CD4-positive, alpha-beta T cell (primary cell): ENCODE measurements at places on chromosomes 2 and 18.

DNA sequence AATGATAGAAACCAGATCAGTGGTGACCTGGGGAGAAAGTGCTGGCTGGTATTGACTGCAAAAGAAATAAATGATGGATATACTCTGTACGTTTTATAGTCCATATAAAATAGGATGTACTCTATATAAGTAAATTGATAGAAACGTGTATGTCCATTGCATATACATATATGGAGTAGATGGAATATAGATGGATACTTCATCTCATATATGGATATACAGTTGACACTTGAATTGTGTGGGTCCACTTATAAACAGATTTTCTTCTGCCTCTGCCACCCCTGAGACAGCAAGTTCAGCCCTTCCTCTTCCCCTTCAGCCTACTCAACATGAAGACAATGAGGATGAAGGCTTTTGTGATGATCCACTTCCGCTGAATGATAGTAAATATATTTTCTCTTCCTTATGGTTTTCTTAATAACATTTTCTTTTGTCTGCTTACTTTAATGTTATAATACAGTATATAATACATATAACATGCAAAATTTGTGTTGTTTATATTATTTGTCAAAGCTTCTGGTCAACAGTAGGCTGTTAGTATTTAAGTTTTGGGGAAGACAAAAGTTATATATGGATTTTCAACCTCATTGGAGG lies 76.1 kb upstream of the MYCN start:
- DNase-seq, result no peak

DNA sequence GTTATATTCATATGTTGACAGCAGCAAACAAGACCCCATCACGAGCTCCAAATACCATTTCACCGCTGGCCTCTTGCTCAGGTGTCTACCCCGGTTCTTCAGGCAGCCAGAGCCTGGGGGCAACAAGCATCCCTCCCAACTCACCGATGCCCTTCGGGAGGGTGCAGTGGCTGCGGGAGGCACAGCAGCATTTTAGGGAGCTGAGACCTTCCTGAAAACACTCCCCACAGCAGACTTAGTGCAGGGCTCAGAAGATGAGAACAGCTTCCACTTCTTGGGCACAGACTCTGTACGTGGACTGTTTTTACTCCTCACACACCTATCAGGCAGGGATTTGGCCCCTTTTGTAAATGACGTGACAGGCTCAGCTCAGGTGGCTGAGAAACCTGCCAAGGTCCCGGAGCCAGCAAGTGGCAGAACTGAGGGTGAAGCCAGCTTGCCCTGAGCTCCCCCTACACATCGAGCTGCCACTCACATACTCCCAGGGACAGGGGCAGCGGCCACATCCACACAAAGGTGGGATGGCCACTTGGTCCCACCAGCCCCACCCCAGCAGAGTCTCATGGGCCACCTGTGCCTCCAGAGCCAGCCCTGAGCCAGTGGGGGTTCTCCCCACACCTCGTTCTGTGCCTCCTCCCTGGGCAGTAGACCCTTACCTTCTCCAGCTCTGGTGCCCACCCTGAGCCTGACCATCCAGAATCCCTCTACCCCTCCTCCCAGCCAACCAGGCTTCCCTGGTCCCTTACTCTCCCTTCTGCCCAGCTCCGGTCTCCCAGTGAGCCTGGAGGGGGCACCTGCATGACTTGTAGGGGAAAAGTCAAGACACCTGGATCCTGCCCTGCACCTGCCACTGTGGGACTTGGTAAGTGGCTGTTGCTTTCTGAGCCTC lies 28.5 kb downstream of the CYP27C1 start:
- DNase-seq, result no peak

DNA sequence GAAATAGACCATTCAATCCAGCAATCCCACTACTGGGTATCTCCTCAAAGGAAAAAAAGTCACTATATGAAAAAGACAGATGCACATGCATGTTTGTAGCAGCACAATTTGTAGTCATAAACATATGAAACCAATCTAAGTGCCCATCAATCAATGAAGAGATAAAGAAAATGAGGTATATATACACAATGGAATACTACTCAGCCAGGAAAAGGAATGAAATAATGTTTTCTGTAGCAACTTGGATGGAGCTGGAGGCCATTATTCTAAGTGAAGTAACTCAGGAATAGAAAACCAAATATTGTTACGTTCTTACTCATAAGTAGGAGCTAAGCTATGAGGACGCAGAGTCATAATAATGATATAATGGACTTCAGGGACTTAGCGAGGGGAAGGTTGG lies 45.2 kb upstream of the LRRC30 start:
- DNase-seq, result no peak

DNA sequence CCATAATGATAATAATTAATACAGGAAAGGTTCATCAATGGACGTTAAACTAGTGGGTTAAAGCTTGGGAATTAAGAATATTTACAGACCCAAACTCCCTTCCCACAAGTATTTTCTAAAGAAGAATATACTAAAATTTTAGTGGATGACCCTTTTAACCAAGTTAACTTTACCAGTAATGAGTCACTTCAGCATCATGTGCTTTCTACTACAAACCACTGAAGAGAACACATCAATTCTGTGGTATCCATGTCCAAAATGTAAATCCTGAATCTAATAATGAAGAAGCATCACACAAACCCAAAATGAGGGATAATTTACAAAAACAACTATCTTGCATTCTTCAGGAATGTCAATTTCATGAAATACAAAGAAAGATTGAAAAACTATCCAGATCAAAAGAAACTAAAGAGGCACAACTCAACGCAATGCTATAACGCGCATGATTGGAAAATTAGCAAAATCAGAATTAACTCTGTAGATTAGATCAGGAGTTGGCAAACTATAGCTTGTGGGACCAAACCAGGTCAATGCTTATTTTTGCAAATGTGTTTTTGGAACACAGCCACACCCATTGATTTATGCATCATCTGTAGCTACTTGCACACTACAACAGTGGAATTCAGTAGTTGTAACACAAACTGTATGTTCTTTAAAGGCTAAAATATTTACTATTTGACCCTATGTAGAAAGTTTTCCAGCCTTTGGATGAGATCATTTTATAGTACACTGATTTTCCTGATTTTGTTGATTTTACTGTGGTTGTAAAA lies 27.5 kb downstream of the COPS8 start:
- DNase-seq, result no peak

- DNase-seq, result no peak
Observed at GRCh38 chr2:127196998-127197397, 23.1 kb downstream of the CYP27C1 start.

GRCh38 chr2:85987266-85988174 lies 98.7 kb upstream of the ST3GAL5 start:
- DNase-seq, result no peak

GRCh38 chr2:128277961-128278681 lies 40.5 kb downstream of the HS6ST1 start:
- no peak for DNase-seq

GRCh38 chr18:44321868-44322590 lies 358.7 kb upstream of the SETBP1 start:
- DNase-seq, result no peak

GRCh38 chr2:1049691-1050090 lies 99.0 kb downstream of the SNTG2 start:
- no peak for DNase-seq

DNA sequence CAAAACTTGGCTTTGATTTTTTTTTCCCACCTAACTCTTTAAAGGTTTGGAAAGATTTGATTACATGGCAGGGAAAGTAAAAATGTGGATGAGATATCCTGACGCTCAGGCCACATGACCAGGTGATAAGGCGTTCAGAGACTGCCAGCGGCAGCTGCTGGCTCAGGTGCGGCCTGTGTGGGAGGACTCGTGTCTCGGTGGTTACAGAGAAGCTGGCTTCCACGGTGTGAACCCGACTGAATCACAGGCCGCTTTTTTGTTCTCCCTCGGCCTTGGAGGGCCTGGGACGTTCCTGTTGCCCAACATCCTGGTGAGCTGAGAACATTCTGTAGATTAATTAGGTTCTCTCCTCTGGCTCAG lies 124.2 kb upstream of the ZNF516 start:
- no peak for DNase-seq

- no peak for DNase-seq
Observed at GRCh38 chr18:79803611-79804051, 5.9 kb downstream of the KCNG2 start.

DNA sequence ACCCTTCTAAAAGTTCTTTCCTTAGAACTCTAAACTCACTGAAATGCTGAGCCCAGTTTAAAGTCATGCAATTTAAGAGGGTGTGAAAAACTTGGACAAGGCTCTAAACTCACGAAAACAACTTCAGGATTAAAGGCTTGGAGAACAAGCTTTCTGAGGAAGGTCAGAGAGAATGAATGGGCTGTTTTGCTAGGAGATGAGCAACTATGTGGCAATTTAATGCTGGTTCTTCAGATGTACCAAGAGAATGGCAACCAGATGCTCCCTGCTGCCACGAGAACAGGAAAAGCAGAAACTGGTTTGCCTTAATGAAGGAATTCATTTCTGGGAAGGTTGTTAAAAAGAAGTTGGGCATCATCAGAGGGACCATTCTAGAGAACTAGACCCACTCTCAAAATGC lies 77.8 kb upstream of the PMAIP1 start:
- DNase-seq, result no peak
